ENCODE measurements at places on chromosomes 5 and 9.
A peak's percentile ranks its signal among the peaks of the same experiment; 100 is the strongest.

DNA sequence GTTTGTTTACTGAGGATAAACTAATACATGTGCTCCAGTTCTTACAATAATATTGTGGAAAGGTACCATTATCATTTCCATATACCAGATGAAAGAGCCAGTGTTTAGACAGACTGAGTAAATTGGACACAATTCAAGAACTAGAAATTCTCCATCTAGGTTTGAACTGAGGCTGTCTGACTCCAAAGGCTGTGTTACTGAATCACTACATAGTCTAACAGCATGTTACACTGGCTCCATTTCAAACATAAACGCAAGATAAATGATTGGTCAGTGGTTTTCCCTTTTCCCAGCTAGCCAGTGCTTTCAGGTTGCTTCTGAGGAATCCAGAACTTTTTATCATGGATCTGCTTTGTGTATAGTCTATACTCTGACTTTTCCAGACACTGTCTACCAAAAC lies 8.1 kb downstream of the SPDL1 start:
- DNase-seq = no peak

DNA sequence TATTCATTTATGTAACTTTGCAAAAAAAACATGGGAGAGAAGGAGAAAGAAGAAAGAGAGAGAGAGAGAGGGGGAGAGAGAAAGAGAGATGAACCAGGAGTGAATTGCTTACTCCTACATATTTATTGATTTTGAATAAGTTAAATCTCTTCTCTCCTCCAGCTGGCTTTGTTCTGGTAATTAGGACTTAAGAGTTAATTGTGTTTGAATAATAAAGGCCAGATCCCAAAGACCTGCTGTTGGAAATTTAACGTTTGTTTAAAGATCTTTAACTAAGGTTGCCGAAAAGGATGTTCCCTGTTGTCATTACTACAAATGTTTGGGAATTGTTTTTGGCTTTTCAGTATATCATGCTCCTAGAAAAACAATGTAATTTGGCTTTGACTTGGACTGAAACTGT lies 473.0 kb downstream of the TUSC1 start:
- no peak for DNase-seq

GRCh38 chr5:2756211-2757152 lies 5.0 kb upstream of the IRX2 start:
- DNase-seq = no peak

- no peak for DNase-seq
These were observed 21.4 kb upstream of the SPATA9 start for GRCh38 chr5:95704150-95704549.

DNA sequence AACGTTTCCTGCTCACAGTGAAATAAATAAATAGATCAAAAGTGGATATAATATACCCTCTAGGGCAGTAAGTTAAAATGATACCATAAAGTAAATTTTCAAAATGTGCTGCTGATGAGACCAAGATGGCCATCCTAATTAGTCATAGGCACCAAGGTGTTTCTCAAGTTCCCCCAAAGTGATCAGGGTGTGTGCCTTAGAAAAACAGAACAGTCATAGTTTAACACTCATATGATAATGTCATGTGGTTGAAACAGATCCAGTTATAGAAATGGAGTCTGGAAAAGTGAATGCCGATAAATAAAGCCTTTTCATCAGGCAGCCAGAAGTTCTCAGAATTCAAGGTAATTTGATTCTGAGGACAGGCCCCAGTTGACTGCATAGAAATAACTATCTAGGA lies 161.5 kb upstream of the CDKN2B start:
- DNase-seq = no peak

DNA sequence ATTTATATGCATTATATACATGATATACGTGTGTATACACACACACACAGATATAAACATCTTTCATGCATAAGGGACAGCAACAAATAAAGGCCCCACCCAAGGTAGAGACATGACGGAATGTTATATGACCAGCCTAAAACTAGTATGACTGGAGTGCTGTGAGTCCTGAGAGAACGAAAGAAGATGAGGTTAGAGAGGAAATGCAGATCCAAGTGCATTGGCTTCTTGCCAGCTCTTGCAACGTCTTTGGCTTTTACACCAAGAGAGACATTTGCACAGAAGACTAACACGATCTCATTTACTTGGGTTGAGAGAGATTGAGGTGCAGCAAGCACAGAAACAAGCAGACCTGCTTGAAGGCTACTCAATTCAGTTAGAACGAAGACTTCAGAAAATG lies 23.0 kb downstream of the CDH10 start:
- DNase-seq = no peak

DNA sequence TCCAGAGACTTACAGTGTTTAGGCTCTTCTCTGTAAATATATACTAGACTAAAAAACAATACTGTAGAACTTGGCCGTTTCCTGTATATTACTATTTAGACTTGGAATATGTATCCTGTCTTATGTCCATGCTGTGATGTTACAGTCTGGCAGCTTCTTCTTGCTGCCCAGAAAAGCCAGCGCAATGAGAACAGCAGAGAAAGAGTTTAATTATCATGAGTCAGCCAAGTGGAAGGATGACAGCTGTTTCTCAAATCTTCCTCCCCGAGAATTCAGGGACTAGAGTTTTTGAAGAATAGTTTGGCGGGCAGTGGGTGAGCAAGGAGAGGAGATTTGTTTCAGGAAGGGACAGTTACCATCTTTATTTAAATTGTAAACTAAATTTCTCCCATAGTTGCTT lies 37.5 kb downstream of the NAA35 start:
- no peak for DNase-seq

GRCh38 chr5:37844009-37844408 lies 4.2 kb upstream of the GDNF start:
- DNase-seq = no peak

DNA sequence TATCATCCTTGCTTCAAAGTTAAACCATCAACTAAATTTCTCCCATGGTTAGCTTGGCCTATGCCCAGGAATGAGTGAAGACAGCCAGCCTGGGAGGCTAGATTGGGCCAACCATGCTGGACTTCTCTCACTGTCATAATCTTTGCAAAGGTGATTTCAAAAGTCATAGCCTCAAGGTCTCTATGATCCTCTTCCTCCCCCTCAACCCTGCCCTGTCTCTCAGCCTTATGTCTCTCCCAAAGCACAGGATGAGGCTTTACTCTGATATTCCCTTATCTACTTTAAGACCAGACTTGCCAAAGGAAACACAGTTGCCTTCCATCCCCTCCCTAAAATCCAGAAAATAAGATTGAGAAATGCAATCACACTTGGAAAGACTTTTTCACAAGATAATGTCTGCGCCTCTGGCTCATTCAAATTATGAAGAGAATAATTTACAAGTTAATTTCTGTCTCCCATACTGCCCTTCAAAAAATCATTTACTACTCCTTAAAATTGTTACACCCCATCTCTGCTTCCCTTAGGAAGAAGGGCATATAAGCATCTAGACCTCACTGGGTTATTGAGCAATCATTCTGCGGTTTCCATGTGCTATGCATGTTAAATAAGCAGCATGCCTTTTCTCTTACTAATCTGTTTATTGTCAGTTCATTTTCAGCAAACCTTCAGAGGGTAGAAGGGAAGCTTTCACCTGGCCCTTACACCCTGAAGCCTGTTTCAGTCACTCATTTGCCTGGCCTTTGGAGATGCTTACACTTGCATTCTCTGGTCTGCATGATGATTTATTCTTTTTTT lies 113.8 kb upstream of the ANKRD55 start:
- DNase-seq = no peak

- DNase-seq = no peak
These were observed 465.4 kb downstream of the RASEF start for GRCh38 chr9:82597241-82598203.

- DNase-seq = no peak
These were observed 191.0 kb downstream of the GABBR2 start for GRCh38 chr9:98517761-98518160.

- no peak for DNase-seq
These were observed 28.9 kb downstream of the FAM151B start for GRCh38 chr5:80516826-80517225.

GRCh38 chr5:108749128-108749861 lies 1.6 kb downstream of the FER start:
- peak; percentile 39 for DNase-seq

GRCh38 chr9:122389799-122390481 lies 19.1 kb downstream of the PTGS1 start:
- no peak for DNase-seq

DNA sequence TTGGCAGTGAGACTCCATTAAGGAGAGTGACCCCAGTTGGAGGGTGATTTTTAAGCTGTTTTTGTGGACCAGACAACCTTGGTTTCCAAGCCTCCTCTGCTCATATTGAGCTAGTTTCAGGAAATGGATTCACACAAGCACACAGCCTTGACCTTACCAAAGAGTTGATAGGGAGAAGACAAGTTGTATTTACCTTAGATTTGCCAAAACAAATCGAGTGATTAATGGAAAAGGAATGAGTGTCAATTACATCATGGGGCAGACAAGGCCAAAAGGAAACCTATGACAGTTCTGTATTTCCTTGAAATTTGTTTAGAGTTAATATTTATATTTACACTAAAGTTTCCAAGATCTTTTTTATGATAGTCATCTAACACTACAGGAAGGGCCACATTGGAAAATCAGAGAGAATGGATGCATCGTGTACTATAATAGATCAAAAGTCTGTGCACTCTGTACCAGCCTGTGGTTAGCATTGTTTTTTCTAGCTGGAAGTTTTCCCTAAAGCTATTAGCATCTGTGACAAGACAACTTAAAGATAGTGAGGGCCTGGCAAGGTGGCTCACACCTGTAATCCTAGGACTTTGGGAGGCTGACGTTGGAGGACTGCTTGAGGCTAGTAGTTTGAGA lies 86.0 kb upstream of the FER start:
- DNase-seq = no peak

DNA sequence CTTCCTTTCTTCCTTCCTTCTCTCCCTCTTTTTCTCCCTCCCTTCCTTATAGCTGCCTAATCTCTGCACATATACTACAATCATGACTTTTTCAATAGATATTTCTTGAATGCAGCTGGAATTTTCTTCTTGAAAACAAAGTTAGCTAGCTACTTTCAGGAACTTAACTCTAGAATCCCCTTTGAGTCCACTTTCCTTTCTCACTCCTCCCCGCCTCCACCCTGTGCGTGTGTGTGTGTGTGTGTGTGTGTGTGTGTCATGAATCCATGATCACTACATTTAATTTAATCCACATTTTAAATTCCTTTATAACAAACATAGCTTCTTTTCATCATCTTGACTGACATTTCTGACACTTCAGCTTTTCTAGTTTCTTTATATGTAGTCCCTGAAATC lies 167.5 kb upstream of the KLF9 start:
- DNase-seq = no peak

DNA sequence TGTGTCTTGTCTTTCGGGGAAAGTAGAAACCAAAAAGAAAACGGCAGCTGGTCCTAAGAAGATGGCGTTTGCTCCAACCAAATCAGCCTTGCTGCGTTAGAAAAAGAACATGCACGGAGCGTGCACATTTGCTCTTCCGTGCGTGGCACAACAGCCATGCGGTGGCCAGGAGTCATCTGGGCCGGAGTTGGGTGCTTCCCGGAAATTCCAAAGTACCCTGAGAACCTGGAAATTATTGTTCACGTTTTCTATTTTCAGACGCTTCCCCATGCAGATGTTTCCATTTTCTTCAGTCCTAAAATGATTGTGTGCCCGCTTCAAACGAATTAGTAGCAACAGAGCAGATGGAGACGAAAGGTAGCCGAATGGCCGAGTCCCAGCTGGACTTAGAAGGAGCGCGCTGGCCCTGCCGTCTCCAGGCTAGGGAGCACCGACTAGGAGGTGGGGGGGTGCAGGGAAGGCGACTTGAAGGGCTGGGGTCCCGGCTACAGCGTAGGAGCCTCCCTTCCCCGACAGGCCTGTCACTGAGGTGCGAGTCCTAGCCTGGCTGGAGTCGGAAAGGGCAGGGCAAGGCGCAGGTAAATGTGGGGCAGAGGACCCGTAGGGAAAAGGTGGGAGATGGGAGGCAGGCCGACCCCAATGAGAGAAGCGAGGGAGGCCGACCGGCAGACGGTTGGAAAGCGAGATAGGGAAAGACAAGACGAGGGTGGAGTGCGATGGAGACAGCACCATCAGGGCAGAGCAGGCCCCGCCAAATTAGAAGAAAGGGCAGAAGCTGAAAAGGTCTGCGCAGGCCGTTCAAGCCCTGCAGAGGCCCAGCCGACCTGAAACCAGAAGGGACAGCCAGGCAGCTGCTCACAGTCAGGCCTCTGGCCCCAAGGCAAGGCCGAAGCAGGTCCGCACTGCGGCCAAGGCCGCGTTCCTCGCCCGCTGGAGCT lies 1.4 kb downstream of the BARX1 start:
- DNase-seq = no peak

DNA sequence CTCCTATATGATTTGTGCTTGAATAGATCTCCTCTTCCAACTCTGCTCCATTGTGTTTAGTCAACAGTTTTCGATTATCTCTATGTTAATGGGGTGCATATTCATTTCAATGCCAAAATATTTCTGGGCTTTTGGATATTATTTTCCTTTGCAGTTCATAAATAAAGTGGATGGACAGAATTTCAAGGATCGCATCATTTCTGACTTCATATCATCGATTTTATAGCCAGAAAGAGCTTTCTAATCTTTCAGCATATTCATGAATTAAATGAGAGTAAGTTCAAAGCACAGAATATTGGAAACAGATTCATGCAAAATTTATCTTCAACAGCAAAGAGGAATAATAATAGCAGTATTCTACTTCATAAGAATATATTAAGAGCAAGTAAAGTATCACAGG lies 60.0 kb upstream of the MINAR2 start:
- no peak for DNase-seq

- no peak for DNase-seq
These were observed 12.2 kb upstream of the F2R start for GRCh38 chr5:76703707-76704106.

GRCh38 chr5:142529626-142530278 lies 156.1 kb downstream of the FGF1 start:
- DNase-seq = no peak

DNA sequence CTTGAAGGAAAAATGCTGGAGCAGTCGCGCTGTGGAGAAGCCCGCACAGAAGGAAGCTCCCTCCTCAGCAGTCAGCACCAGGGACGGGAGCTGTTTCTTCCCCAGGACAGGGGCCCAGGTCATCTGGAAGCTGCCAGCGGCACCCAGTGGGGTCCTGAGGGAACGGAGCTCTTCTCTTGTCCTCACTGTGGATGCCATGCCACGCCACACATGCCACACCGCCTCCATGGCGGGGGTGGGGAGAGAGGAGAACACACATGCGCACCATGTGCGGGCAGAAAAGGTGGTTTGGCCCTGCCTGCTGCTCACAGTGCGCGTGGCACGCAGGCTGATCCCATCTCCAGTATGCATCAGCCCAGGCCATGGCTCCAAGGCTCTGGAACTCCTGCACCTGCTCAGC lies 41.7 kb upstream of the ZNF354B start:
- DNase-seq = no peak

All from stimulated activated CD4-positive, alpha-beta T cell treated with anti-CD3 and anti-CD28 coated beads, Interleukin-2, amount 100 ng/mL, for 48 hours (primary cell).